ENCODE measurements at places on chromosomes 13 and 19.
A peak's percentile ranks its signal among the peaks of the same experiment; 100 is the strongest.

GRCh38 chr13:20498659-20499058 is 27.0 kb downstream of the CRYL1 start:
- no peak for DNase-seq
- no peak overlapping the region for H3K4me3 ChIP-seq

GRCh38 chr19:53432088-53432661 is 391 bp downstream of the ZNF761 start:
- H3K27ac ChIP-seq: peak overlapping the region; percentile 68
- H3K4me1 ChIP-seq: peaks cover 15% of the 10 kb centered on the region
- H3K27me3 ChIP-seq: no peaks in the 10 kb centered on the region
- peaks cover 18% of the 10 kb centered on the region for H3K36me3 ChIP-seq

DNA sequence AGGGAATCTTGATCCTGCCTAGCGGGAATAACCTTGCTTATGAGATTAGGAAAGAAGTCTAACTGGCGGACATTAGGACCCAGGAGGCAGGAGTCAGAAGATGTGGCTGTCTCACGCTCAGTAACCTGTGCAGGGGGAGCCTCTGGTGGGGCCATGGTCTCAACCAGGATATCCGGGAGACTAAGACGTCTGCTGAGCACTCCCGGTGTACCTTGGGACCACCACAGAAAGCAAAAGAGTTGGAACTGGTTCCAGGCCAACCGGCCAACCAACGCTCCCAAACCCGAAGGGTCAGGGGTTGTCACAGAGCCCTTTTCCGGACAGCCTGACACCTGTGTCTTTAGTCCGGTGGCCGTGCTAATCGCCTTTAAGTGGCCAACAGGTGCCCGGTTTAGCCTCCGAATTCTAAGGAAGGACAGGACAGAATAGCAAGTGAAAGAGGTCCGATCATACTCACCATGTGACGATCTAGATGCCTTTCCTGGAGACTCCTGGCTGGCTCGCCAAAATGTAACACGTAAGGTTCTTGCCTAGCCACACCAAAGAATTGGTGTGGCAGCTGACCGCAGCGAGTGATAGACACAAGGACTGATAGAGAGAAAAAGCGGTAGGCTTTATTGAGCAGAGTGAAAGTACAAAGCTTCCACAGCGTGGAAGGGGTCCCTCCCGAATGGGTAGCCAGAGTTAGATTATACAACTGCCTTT is 103.9 kb upstream of the DIAPH3 start:
- no peak for DNase-seq
- H3K4me3 ChIP-seq: peak overlapping the region; percentile 55
- H3K27ac ChIP-seq: no peak overlapping the region
- H3K36me3 ChIP-seq: no peaks in the 10 kb centered on the region
- peaks cover 6% of the 10 kb centered on the region for H3K4me1 ChIP-seq
- no peaks in the 10 kb centered on the region for H3K27me3 ChIP-seq

GRCh38 chr13:54198911-54199310 is 1170.3 kb downstream of the OLFM4 start:
- no peak overlapping the region for H3K27ac ChIP-seq
- no peaks in the 10 kb centered on the region for H3K27me3 ChIP-seq
- no peak for DNase-seq
- H3K4me1 ChIP-seq: no peaks in the 10 kb centered on the region
- no peaks in the 10 kb centered on the region for H3K36me3 ChIP-seq
- H3K4me3 ChIP-seq: no peak overlapping the region

DNA sequence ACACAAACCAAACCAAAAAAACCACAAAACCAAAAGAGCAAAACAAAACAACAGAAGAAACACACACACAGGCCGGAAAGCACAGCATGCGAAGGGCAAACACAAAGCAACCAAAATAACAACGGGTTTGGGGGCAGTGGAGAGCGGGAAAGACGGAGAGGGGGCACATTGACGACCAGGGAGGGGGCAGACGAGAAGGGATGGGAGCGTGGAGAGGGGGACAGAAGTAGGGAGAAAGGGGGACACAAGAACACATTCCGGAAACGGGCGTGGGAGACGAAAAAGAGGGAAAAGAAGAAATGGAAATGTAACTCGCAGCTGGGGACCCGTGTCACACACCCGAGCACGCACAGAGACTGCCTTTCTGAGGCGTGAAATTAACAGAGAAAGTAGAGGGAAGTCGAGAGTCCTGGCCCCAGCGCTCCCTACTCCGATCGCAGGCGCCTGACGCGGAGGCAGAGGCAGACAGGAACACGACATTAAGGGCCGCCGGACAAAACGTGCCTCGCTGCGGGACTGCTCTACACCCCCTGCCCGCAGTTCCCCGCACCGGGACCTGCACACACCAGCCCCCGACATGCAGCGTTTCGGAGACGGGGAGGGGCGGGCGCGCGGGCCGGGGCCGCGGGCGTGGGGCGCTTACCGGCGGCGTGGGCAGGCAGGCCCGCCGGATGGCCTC is 652 bp downstream of the POU4F1 start:
- H3K4me3 ChIP-seq: peak overlapping the region; percentile 48
- H3K27ac ChIP-seq: no peak overlapping the region
- H3K27me3 ChIP-seq: peaks cover 90% of the 10 kb centered on the region
- H3K4me1 ChIP-seq: peaks cover 40% of the 10 kb centered on the region
- no peaks in the 10 kb centered on the region for H3K36me3 ChIP-seq

DNA sequence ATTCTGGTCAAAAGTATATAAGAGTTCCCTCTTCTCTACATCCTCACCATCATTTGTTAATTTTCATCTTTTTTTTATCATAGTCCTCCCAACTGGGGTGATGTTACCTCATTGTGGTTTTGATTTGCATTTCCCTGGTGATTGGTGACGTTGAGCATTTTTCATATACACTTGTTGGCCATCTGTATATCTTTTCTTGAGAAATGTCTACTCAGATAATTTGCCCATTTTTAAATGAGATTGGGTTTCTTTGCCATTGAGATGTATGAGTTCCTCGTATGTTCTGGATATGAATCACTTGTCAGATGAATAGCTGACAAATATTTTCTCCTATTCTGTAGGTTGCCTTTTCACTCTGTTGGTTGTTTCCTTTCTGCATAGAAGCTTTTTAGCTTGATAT is 2.4 kb downstream of the CD33 start:
- no peak for DNase-seq
- no peak overlapping the region for H3K4me3 ChIP-seq
- H3K4me1 ChIP-seq: no peaks in the 10 kb centered on the region
- H3K27ac ChIP-seq: no peak overlapping the region
- H3K36me3 ChIP-seq: no peaks in the 10 kb centered on the region

Measured in CD4-positive, alpha-beta memory T cell (primary cell).